Mesothelial cell of epicardium (in vitro differentiated cells): ENCODE measurements at places on chromosomes 3 and 15. TPM values are rescaled to one million over a fixed set of nuclear protein-coding genes. Genes with fewer than 3 reads are reported as not detected.

Gene OXTR
- 12.7 to 13.5 TPM (median 12.9 TPM) in 3 replicates for total RNA-seq

Gene CCNB2
- total RNA-seq: 26.8 to 29.2 TPM (median 27.1 TPM) in 3 replicates

Gene SEMA7A
- 4.6 to 6.0 TPM (median 5.0 TPM) in 3 replicates for total RNA-seq

Gene LRIG1
- 5.5 to 7.4 TPM (median 6.4 TPM) in 3 replicates for total RNA-seq

Gene CDHR4
- total RNA-seq: 0.27 to 0.42 TPM in 2 of 3 replicates, not detected in the other

Gene OCA2
- 1.0 to 2.0 TPM (median 1.5 TPM) in 3 replicates for total RNA-seq

Gene SLC38A3
- total RNA-seq: 0.84 to 2.5 TPM (median 1.8 TPM) in 3 replicates

Gene PLSCR5
- total RNA-seq: 0.20 TPM in 1 of 3 replicates, not detected in the others

Gene CHRFAM7A
- total RNA-seq: 0.33 to 1.5 TPM (median 0.99 TPM) in 3 replicates

Gene NME9
- total RNA-seq: 0.34 to 1.1 TPM (median 0.44 TPM) in 3 replicates

Gene CLRN1
- not detected in 3 replicates for total RNA-seq

Gene CRTC3
- total RNA-seq: 52.9 to 57.1 TPM (median 56.6 TPM) in 3 replicates

Gene CCR3
- total RNA-seq: not detected in 3 replicates

Gene NRG4
- total RNA-seq: 7.6 to 8.7 TPM (median 7.6 TPM) in 3 replicates

Gene SCAANT1
- not detected in 3 replicates for total RNA-seq

Gene CGGBP1
- 73.9 to 83.5 TPM (median 76.5 TPM) in 3 replicates for total RNA-seq

Gene MGLL
- 2.0 to 2.5 TPM (median 2.4 TPM) in 3 replicates for total RNA-seq

Gene TUSC2
- total RNA-seq: 19.8 to 23.3 TPM (median 20.3 TPM) in 3 replicates

- DNase-seq: peak; percentile 9
These were observed 142.1 kb downstream of the NUP210 start for GRCh38 chr3:13277860-13278531.

DNA sequence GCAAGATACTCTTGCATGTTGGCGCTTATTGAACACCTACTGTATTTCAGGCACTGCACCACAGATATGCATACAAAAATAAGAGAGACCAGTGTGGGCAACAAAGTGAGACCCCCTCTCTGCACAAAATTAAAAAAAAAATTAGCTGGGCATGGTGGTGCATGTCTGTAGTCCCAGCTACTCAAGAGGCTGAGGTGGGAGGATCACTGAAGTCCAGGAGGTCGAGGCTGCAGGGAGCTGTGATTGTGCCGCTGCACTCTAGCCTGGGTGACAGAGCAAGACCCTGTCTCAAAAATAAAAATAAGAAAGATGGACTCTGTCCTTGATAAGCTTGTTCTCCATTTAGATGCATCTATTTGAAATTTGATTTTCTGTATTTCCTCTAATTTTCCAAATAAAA is 20.8 kb downstream of the FEM1B start:
- no peak for DNase-seq

DNA sequence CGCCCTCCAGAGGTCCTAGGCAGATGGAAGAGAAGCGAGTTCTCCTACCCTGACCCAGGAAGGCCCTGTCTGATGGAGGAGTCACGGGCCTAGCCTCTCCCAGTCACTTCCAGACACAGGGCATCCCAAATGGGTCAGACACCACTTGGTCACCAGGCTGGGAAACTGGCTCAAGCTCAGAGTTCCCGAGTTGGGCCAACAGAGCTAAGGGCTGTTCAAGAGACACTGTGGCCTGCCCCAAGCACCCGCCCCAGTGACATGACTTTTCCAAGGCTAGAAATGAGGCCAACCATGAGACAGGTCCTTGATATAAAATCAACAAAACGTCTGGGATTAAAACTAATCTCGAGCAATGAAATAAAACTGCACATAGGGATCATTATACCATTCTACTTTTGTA is 113.8 kb downstream of the IQSEC1 start:
- DNase-seq: no peak

GRCh38 chr3:48493203-48493501 is 10.8 kb downstream of the SHISA5 start:
- DNase-seq: no peak

DNA sequence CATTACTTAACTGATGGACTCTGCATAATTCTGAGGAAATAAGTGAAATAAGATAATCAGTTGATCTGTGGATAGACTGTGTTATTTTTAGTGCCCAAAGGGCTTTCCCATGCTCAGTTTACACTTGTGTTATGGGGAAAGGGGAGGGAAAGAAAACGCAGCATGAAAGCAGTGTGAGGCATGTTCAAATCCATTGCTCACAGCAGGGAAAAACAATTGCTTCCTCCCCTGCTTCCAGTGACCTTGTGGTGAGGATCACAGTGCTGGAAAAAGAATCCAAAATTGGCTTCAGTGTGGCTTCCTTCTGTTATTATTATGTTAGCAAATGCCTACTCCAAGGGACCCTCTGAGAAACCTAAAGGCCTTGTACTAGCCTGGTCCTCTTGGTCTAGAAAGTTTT is 285.1 kb upstream of the CDIN1 start:
- no peak for DNase-seq

GRCh38 chr3:13801361-13802204 is 78.3 kb downstream of the WNT7A start:
- no peak for DNase-seq

DNA sequence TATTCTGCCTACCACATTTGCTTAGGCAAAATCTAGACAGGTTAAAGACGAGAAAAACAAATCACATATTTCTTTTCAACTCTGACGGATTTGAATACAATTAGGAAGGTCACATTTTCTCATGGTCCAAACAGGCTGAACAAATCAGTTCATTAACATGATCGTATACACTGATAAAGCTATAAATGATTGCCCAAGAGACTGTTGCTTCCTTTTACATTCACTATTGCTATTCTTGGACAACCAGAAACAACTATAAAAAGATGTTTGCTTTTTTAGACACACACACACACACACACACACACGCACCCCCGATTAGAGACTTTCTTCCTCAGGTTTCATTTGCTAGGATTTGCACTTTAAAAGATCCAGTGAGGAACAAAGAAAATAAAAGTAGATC is 122.3 kb upstream of the BHLHE40 start:
- DNase-seq: no peak

- no peak for DNase-seq
These were observed 22.4 kb upstream of the CELF6 start for GRCh38 chr15:72342385-72342784.

DNA sequence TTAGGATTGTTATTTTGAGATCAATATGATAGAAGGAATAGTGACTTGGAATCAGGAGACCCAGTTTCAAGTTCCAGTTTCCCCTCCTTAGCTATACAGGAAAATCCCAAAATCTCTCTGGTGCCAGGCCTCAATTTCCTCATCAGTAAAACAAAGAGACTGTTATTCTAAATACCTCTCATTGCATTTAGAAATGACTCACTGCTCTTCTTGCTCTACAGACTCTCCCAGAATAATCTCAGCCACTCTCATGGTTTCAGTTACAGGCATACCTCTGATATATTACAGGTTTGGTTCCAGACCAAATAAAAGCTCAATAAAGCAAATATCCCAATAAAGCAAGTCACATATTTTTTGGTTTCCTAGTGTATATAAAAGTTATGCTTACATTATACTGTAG is 28.3 kb downstream of the IMPG2 start:
- DNase-seq: no peak

DNA sequence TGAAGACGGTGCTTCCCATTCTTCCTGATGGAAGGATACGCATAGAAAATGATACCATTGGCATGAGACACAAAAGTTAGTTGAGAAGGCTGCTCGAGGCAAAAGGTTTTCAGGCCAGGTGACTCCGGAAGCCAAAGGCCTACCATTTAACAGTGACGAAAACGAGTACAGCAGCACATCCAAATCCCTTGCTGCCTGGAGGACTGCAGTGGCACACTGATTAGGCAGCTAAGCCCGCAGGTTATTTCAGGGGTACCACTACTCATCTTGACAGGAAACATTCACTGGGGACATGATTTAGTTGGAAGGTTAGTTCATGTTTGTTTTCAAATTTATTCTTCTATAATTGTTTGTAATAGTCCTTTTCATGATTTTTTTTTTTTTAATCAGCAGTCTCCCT is 59.9 kb upstream of the BCHE start:
- no peak for DNase-seq

DNA sequence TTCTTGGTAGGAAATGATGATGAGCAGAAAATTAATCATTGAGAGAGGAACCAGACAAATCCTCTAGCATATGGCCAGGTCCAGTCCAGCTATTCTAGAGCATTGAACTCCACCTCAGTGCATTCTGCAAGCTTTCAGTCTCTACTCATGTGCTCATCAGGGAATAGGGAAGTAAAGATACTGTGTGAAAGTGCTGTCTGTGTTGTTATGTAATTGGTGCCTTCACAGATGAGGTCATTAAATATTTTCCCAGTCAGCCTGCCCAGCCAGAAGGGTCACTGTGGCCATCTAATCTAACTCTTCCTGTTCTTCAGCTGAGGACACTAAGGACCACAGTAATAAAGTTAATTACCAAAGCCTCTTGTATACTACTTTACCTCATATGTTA is 28.2 kb downstream of the C3orf62 start:
- no peak for DNase-seq

DNA sequence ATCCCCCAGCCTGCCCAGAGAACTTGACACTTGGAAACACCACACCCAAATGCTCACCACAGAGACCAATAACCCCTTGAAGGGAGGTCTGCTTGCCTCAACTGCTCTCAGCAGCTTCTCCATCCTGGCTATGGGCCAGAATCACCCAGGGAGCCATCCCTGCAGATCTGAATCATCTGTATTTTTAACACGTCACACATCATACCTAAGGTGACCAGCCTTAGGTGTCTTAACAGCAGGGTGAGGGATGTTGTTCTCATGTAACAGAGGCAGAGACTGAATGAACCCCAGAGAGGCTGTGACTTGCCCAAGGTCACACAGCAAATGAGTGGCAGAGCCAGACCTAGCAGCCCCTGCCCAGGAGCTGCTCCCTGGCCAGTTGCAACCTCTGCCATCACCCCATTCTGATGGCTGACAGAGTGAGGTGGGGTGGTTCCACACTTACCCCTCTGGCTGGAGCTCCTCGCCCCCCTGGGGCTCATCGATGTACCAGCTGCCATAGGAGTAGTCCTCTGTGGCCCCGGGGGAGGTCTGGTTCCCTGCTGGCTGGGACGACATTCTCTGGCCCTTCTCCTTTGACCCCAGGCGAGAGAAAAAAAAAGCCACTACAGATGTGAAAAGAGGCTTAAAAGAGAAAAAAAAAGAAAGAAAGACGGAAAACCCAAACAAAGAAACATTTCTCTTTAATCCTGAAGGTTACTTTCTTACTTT is 722 bp downstream of the STRA6 start:
- no peak for DNase-seq

- no peak for DNase-seq
These were observed 233.4 kb upstream of the TBL1XR1 start for GRCh38 chr3:177430653-177431052.

DNA sequence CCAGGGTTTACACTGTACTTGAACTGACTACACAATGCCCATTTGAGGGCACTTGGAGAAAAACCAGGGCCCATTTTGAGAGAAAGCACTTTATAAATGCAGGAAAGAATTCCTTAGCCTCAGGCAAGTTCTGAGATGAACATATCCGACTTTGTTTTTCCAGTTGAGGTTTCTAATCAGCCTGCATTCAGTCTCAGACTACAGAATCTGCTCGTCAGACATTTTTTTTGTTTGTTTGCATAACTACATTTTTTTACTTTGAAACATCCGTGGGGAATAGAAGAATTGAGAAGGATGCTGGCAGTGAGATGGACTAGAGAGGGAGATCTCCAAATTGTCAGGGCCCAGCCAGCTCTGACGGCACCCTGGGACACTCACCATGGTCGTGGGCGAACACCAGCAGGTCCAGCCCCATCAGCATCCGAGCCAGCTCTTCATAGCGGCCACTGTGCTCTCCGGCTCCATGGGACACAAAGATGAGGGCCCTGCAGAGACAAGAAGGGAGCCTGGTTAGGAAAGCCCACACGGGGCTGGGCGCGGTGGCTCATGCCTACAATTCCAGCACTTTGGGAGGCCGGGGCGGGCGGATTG is 40.8 kb downstream of the MGLL start:
- DNase-seq: no peak

- no peak for DNase-seq
These were observed 9.5 kb downstream of the RPS17 start for GRCh38 chr15:82530606-82531379.

- DNase-seq: no peak
These were observed 49.9 kb upstream of the SPESP1 start for GRCh38 chr15:68880382-68880781.

GRCh38 chr3:140529096-140529495 is 148.8 kb upstream of the TRIM42 start:
- DNase-seq: no peak

DNA sequence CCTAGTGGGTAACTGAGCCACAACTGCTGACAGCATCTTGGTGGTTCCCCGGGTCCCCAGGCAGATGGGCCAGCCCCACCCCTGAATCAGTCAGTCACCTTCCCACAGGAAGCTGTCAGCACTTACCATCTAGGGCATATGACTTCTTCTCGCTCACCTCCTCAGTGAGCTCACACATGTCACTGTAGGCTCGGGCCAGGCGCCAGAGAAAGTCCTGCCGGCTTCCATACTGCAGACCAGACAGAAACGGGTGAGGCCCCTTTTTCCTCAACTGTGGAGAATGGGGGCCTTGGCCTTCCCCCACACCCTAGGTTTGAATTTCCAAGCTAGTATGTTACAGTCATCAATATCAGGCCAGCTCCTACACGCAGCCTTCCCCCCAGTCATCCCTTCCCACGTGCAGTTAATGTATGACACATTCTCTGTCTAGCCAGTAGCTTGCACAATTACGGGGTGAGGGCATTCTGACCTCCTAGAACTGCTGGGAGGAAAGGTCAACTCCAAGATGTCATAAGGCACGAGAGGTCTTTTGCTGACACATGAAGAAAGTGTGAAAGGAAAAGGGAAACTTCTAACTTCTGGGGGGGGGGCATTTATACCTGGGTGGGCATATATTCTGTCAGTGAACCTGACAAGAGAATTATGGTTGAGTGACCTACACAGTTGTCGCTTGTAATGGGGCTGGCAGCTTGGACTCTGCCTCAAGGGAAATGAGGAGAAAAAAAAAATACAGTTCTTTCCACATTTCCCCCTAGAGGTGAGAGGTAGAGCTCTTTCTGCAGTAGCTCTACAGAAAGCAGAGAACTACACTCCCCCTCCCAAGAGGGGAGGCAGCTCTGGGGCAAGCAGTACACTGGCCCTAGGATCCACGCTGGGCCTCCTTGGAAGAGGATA is 10.9 kb downstream of the RMDN3 start:
- no peak for DNase-seq

- peak; percentile 39 for DNase-seq
These were observed 225.5 kb upstream of the IL12A start for GRCh38 chr3:159763011-159763601.

DNA sequence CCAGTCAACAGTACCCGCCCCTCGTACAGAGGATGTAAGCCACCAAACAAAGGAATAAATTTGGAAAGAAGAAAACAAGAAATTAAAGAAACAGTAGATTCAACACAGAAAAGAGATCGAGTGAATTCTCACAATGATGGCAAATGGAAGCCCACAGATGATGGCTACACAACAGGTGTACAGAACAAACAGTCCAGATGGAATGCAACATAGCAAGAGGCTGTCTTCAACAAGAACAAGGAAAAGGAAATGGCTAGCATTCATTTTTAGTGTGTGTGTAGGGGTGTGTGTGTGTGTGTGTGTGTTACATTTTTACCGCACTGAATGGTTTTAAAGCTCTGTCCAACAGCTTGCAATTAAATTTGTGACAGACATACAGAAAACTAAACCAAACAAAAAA is 12.9 kb downstream of the NEDD4 start:
- DNase-seq: no peak
